ENCODE measurements at places on chromosomes 7 and 10.

- no peak for DNase-seq
Measured at GRCh38 chr10:77007834-77008233, 629.8 kb downstream of the KCNMA1 start.

GRCh38 chr10:8829592-8829991 lies 775.1 kb downstream of the GATA3 start:
- DNase-seq: no peak

DNA sequence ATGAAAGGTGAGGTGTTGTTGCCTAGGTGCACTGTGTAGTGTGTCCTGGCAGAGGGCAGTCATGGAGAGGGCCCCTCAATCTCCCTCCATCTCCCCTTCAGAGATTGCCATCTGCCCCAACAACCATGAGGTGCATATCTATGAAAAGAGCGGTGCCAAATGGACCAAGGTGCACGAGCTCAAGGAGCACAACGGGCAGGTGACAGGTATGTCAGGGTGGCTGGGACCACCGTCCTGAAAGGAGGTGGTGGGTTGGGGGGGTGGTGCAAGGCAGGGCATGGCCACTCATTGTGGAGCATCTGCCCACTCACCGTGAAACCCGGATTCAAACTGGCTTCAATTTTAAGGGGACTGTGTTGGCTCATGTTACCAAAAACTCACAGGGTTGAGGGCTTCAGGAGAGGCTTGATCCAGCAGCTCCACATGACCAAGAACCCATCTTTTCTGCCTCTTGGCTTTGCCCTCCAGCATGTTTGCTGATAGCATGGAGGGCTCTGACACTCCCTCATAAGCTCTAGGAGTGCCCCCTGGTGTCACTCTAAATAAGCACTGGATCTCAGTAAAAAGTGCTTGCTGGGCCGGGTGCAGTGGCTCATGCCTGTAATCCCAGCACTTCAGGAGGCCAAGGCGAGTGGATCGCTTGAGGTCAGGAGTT lies 12.2 kb downstream of the ARPC1B start:
- no peak for DNase-seq

GRCh38 chr10:91144961-91145360 lies 75.5 kb upstream of the PCGF5 start:
- DNase-seq: no peak

DNA sequence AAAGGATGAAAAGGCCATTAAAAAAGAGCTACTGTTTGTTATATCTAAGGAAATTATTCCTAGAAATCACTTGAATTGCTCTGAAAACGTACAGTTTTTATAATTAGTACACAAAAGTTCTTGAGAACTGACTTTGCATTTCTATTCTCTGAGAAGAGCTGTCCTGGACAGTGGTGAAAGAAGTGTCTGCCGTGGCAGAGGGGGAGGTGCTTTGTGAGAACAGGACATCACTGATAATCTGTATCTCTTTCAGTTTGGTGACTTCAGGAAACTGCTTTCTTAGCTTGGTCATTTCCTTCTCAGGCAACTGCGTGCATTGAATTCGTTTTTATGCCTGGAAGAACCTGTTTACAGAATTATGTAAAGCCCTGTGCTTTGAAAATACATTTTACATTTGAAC lies 52.1 kb downstream of the POLL start:
- DNase-seq: no peak

GRCh38 chr7:170551-171363 lies 21.6 kb upstream of the FAM20C start:
- DNase-seq: no peak

- no peak for DNase-seq
Measured at GRCh38 chr10:54985732-54986131, 184.7 kb upstream of the PCDH15 start.

- no peak for DNase-seq
Measured at GRCh38 chr10:31758495-31758894, 170.1 kb downstream of the ARHGAP12 start.

DNA sequence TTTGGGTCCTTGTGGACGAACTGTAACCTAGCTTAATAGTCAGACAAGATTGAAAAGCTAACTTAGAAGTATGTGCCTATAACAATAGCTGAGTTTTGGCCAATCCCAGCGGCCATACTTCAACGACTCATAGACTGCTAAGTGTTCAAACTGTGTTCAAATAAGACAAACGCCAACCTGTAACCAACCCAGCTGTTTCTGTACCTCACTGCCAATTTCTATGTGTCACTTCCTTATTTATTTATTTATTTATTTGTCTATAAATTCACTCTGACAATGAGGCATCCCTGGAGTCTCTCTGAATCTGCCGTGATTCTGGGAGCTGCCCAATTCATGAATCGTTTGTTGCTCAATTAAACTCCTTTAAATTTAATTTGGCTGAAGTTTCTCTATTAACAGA lies 21.7 kb downstream of the ST8SIA6 start:
- DNase-seq: no peak

- DNase-seq: no peak
Measured at GRCh38 chr7:121447911-121448300, 51.8 kb upstream of the FAM3C start.

GRCh38 chr7:111080495-111081105 lies 10.3 kb upstream of the LRRN3 start:
- no peak for DNase-seq

DNA sequence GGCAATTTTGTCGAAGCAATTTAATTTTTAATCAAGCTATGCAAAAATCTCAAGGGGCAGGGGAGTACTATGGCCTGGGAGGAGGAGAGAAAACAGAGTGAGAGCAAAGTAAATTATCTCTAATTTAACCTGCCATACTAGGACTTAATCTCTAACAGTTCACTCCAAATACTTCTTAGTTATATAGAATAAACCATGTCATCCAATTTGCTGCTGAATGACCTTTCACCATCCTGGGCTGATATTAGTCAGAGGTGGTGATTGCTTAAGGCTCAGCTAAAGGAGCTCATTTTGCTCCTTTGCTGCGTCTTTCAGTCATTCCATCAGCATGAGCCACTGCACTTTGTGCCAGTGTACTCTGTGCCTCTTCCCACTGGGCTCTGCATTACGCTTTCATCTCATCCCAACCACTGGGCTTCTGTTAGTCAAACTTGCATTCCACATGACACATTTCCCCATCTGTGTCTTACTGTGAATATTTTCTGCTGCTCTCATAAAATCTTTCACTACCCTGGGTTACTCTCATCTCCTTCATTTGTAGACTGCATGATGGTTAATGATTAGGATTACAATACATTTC lies 84.3 kb downstream of the CD36 start:
- no peak for DNase-seq

GRCh38 chr7:152347888-152348287 lies 87.9 kb downstream of the KMT2C start:
- no peak for DNase-seq

GRCh38 chr7:66352071-66352470 lies 146.9 kb downstream of the TPST1 start:
- no peak for DNase-seq

DNA sequence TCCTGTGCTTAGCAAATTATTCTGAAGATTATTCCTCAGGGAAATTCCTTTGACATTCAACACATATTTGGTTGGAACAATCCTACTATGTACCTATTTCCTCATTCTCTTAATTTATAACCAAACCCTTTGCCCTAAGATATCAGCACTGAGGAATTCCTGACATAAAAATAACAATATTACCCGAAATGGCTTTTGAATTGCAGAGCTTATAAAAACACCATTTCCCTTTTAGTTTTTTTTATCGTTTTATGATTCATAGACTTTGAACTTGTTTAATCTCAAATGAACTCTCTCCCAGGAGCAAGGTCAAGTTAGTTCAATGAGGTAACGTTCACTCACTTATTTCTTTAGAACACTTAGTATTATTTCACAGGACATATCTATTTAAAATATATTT lies 7.7 kb upstream of the ABCB1 start:
- no peak for DNase-seq

- no peak for DNase-seq
Measured at GRCh38 chr7:85627791-85628586, 441.1 kb upstream of the SEMA3D start.

GRCh38 chr10:46225597-46225996 lies 61.2 kb upstream of the ANTXRL start:
- DNase-seq: no peak

GRCh38 chr10:110420401-110421193 lies 77.1 kb upstream of the DUSP5 start:
- DNase-seq: no peak

DNA sequence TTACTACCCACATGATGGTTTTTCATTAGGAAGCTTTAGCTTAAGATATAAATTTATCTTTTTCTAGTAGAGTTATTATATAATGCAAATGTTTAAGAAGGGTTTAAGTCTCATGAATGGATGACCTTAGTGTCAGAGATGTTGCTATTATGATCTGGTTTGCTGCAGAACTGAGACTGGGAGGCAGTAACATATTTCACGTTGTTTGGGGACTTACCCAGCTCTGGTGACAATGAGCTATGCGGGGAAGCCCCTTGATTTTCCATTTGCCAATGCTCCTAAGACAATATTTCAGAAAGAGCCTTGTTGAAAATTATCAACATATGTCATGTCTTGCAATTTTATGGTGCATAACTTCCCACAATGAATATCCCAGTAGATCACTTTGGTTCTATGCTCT lies 754.6 kb downstream of the REEP3 start:
- DNase-seq: no peak

GRCh38 chr7:128215281-128215680 lies 25.8 kb upstream of the LEP start:
- DNase-seq: no peak

- DNase-seq: no peak
Measured at GRCh38 chr7:130973637-130974036, 239.6 kb upstream of the KLF14 start.

DNA sequence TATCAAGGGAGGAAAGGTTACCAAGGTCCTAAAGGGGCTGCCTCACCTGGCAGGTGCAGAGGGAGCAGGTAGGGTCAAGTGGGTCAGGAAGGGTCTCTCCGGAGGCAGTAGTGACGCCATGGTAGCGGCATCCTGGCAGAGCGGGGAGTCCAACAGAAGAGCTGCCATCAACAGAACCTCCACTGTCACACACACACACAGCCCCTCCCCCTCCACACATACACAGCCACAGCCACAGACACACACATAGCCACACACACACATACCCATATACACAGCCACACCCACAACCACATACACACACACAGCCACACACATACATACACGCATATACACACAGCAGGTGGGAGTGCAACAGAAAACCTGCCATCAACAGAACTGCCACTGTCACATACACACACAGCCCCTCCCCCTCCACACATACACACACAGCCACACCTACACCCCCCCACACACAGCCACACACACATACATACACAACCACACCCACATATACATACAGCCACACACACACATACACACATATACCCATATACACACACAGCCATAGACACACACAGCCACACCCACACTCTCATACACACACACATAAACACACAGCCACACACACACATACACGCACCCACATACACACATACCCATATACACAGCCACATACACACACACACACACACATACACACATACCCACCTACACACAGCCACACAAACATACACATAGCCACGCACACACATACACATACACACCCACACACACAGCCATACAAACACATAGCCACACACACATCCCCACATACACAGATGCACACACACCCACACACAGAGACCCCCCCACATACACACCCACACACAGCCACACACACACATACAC lies 23.1 kb downstream of the KCP start:
- DNase-seq: no peak

GRCh38 chr7:27143023-27143949 lies at the start of gene HOXA5:
Gene HOXA5 (minus strand): TSS chr7:27143681. CDS start chr7:27143607, 74 bp downstream.
- no peak for DNase-seq

GRCh38 chr10:104300002-104300735 lies 31.2 kb downstream of the GSTO2 start:
- DNase-seq: no peak

DNA sequence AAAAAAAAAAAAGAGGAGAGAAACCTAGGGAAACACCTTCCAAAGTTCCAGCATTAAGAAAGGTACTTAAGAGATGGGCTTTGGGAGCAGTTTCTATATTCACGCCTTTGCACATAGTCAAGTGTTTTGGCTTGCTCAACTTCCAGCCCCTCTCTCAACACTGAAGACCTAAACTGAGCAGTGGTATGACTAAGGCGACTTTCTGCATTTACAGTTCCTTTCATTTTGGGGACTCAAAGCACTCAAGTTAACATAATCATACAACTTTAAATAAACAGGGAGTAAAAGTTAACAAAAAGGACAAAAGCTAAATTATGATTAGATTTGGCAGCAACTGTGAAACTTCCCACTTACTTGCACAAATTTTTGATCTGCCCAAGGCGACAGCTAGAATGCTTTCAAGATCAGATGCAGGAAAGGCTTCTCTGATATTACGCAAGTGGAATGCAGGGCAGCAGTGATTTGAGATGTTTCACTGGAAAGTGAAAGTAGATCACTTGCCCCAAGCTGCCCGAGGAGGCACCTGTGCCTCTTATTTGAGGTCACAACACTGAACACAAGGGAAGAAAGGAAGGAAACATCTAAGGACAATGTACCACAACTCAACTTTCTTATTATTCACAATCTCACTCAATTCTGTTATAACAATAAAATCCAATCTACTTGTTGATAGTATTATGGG lies 199.5 kb downstream of the SKAP2 start:
- DNase-seq: peak; percentile 20

GRCh38 chr10:32000937-32001336 lies 55.3 kb downstream of the KIF5B start:
- no peak for DNase-seq

GRCh38 chr10:18699849-18700840 lies 40.9 kb downstream of the ARL5B start:
- DNase-seq: no peak

DNA sequence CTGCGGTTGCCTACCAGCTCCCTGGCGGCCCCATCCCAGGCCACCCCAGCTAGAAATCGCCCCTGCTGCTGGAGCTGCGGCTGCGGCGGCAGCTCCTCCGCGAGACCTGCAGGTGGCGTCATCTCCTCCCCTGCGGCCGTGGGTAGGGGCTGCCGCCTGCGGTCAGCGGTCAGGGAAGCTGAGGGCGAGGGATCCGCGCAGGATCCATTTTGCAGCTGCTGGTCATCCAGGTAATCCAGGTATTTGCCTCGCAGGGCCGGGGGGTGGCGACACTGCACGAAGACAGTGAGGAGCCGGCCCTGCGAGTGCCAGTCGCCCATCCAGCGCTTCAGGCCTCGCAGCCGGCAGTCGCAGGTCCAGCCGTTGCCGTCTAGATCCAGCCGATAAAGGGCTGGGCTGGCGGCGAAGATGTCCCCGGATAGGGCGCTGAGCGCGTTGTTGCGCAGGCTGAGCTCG lies 1.5 kb downstream of the TRIL start:
- DNase-seq: peak; percentile 10

GRCh38 chr7:29086545-29086944 lies 59.8 kb downstream of the CPVL start:
- DNase-seq: no peak

- DNase-seq: no peak
Measured at GRCh38 chr7:104207348-104207730, 474 bp downstream of the ORC5 start.

GRCh38 chr7:23334482-23335056 lies 35.4 kb downstream of the MALSU1 start:
- DNase-seq: no peak
